H4 (cell line): ENCODE measurements at places on chromosomes 11 and 22.

GRCh38 chr22:19807161-19807913 lies 46.8 kb downstream of the TBX1 start:
- no peak for DNase-seq

DNA sequence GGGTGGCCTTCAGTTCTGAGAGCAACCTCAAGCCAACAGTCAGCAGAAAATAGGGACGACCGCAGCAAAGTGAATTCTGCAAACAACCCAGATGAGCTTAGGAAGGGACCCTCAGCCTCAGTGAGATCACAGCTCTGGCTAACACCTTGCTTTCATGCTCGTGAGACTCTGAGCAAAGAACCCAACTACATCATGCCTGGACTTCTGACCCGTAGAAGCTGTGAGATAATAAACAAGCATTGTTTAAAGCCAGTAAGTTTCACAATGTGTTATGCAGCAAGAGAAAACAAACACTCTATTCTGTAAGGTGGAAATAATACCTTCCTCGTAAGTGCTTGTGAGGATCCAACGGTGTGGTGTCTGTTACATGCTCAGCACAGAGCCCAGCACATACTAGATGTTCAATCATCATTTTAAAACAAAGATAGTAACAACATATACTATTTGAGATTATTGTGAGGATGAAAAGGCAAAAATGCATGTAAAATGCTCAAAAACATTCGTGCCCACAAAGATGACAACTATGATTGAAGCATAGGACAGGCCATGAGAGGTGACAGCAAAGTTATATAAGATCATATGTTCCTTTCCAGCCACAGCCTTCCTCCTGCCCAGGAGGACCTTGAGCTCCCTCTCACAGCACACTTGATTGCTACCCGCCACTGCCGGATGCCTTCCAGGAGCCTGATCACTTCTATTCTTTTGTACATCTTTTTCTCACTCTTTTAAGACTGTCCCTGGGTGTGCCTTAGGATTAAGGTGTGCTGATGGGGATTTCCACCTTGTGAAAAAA lies 433.3 kb downstream of the BUD13 start:
- no peak for DNase-seq

GRCh38 chr11:765025-765801 lies 12.1 kb downstream of the GATD1 start:
- peak; percentile 74 for DNase-seq

DNA sequence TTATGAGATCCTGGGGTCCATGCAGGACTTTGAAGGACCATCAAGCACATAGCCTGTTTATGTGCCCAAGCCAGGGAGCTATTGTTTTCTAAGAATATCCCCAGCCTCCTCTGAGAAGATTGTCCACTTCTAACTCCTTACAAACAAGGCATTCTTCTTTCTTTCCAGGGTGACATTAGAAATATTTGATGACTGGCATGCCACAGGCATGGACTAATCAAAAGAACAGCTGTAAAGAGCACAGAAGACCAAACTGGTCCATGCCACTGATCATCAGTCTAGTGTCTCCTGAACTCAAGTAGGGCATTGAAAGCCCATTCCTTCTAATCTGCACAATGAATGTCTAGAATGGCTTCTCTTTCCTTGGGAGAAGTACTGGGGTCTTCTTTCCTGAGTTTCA lies 24.9 kb upstream of the LMO2 start:
- no peak for DNase-seq

DNA sequence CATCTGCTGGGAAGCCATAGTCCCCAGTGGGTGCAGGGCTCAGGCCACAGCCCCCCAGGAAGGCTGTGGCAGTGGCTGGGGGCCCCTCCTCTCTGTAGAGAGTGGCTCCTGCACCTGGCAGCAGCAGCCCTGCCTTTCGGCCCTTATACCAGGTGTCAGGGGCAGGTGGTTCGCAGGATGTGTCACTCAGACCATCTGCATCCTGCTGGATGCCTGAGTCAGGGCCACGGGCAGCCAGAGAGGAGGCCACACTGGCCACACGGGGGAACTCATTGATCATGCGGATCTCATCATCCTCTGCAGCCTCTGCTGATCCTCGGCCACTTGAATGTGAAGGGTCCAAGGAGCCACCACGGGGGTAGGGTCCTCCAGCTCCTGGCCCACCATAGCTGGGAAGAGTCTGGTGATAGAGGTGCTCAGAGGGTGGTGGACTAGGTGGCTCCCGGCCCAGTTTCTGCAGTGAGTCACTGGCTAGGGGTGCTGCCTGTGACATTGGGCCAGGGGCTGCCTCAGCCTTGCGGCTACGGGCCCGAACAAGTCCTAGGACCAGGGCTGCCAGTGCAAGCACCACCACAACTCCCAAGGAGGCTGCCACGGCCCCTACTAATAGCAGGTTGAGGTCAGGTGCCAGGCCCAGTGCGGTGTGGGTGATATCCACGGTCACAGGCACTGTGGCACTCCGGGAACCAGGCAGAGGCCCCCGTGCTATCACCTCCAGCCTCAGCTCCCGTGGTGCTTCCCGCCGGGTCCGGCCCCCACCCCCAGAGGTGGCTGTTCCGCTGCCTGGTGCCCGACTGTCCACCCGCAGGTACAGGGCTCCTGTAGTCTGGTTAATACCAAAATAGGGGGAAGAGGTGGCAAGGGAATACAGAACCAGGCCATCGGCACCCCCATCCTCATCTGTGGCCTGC lies 3.3 kb upstream of the TPP1 start:
- DNase-seq: no peak

DNA sequence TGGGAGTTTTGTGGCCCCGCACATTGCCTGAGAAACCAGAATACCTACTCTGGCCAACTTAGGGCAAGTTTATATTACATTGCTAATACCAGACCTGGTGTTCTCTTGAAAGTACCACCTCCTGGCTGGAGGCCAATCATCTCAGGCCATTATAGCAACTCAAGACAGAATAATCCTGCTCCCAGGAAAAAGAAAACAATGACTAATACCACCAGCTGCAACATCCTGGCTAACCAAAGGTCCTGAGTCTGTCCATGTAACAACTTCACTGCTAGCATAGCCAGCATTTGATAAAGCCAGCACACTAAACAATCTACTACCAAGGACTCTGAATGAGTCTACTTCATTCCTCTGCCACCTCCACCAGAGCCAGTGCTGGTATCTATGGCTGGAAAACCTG lies 1298.7 kb upstream of the CNTN5 start:
- peak; percentile 91 for DNase-seq

DNA sequence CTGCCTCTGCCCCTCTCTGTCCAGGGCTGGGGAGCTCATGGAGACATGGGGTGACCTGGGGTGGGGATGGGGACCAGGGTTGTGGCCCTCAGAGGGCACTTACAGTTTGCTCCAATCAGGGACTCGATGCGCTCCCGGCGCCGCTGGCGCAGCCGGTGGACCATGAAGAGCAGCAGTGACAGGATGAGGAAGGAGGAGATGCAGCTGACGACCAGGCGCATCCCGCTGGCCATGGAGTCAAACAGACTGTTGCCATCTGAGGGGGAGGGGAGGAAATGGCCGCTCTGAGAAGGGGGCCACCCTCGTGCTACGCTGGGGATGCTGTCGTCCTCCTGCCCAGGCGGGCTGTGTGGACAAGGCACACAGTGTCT lies 80.5 kb downstream of the DGCR2 start:
- DNase-seq: no peak

DNA sequence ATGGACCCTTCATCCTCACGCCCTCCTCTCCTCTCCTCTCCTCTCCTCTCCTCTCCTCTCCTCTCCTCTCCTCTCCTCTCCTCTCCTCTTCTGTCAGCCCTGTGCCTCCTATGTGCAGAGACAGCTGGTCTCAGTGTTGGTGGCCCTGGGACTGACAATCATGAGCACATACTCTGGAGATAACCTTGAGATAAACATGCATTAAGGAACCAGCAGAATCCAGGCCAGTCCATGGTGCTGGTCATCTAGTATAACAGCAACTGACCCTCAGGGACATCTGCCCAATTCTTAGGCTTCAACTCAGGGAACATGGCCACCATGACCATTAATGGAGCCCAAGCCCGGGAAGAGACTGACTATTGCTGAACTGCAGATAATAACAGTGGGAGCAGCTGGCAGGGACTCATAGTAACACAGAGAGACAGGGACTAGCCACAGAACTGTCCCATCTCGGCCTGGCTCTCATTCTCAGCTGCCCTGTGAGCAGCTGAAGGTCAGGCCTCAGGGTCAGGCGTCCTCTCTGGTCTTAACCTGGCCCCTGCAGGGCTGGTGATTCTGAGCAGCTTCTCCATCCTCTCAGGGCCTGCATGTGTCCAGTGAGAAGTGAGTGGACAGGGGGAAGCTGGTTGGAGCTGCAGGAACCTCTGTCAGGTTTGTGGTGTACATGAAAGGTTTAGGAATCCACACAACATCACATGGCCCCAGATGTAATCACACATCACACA lies 45.4 kb downstream of the GGTLC2 start:
- no peak for DNase-seq

DNA sequence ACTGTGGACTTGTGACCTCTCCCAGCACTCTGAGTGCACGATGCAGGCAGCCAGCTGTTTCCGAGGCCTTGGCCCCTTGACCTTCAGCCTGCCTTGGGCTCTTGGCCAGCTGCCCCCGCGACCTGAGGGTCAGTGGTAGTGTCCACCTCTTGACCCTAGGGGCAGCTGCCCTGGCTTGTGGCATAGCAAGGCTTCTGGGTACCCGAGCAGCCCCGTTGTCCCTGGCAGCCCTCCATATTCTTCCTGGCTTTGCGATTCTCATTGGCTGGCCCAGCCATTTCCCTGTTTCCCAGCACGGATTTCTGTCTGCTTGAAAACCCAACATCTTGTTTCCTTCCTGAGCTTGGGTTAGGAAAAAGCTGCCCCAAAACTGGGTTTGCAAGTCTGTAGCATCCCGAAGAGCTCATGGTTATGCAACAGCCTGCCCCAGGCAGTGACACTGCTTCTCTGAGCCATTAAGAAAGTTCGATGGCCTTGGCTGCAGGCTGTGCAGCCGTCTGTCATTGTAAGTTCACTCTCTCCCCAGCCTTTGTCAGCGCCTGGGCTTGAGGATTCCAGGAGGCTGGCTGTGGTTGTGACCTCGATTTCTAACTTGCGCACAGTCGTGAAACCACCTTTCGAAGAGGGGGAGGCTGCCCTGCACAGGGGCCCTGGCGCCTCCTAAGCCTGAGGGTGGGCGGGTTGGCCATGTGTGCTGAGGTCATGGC lies 48.8 kb downstream of the FBLN1 start:
- no peak for DNase-seq

DNA sequence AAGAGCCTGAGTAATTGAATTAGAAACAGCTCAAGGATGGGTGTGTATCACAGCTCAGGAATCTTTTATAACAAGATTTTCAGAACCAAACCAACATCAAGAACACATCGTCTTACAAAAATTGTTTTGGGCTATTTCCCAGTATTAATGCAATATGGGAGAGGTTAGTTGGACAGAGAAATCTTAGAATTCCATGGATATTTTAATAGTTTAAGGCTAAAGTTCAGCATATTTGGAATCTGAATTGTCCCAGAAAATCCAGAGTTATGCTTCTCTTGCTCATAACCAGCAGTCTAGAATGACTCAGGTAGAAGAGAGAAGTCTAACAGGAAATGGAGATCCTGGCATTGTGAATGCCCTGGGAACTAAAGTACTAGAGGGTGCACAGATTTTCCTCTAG lies 74.6 kb downstream of the ADM start:
- DNase-seq: no peak

DNA sequence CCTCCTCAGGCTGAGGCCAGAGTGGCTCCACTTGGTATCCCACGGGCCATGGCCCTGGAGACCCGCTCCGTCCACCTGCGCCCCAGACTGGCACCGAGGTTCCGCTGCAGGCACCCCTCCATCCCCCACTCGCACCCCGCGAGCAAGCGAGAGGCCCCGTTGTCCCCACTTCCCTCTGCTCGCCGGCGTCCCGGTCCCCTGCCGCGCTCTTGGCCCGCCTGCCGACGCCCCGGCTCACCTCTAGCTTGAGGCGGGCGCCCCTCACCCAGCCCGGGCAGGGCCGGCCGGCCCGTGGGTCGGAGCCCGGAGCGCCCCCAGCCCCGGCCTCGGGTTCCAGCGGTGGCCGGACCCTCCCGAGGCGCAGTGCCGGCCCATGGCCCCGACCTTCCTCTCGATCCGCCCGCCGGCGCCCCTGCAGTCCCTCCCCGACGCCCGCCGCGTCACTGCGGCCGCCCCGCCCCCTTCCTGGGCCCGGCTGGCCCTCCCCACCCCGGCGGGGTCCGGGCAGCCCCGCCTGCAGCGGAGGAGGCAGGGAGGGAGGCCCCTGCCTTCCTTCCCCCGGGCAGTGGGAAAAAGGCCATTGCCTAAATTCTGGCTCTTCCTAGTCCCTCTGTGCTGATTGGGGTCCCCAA lies at the start of gene PITPNM1:
Gene PITPNM1, minus strand, starts transcription at position 414 of the 632 bp plus-strand sequence. CDS start 1,183 bp downstream, outside the sequence.
- DNase-seq: peak; percentile 30

- no peak for DNase-seq
Observed at GRCh38 chr22:39181778-39182177, 29.3 kb upstream of the CBX7 start.

DNA sequence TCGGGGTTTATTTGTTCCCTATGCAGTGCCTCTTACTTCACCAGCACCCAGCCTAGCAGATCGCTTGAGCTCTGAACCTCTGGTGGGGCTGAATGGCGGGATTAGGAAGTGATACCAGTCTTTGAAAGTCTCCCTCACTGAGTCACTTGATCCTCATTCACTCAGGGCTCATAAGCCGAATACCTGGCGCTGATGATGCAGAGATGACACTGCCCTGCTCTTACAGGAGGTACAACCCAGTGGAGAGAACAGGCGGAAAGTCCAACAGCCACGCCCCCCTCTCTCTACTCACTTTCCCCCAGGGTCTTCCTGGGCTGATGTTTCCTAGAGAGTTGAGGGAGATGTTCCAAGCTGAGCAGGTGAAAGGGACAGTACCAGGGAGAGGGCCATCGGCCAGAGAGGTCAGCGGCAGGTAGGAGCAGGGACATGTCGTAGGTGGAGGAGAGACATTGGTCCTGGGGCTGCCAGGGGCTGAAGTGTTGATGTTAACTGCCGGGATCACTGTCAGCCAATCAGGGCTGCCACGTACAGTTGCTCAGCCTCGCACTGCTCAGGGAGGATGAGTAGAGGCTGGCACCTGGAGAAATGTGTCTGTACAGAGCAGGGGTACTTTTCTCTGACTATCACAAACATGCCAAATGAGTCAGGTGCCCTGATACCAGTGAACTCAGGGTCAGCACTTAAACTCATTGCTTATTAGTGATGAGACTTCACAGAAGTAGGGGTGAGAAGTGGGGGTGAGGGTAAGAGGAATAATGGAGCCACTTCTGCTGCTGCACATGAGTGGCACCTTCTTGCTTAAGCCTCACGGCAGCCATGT lies 9.9 kb upstream of the APOBEC3A start:
- no peak for DNase-seq

GRCh38 chr22:31683181-31684105 lies 21.4 kb upstream of the PISD start:
- DNase-seq: no peak

- peak; percentile 75 for DNase-seq
Observed at GRCh38 chr11:130390071-130390758, 38.2 kb downstream of the ADAMTS8 start.

DNA sequence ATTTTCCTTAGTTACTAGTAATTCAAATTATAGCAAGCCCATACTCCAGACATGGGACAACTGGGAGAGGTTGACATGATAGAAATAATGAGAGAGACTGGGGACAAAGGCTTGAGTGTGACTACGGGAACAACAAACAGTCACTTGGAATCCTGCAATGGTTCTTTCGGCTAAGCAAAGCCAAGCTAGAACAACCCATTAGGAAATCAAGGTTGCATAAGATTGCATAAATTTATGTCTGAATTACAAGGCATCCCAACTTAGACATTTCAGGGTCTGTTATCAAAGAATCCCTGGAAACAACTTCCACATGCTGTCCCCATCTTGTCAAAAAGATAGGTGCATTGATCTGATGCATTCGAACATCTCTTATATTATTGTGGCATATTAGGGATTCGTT lies 10.2 kb upstream of the NRGN start:
- no peak for DNase-seq
